ENCODE measurements at places on chromosomes 3 and 15. TPM values are rescaled to one million over a fixed set of nuclear protein-coding genes. Genes with fewer than 3 reads are reported as not detected.

GRCh38 chr3:4934050-4934449, 45.2 kb upstream of the BHLHE40 start:
- no peak for DNase-seq

GRCh38 chr15:73921254-73921925, 4.9 kb upstream of the LOXL1 start:
- no peak for DNase-seq

- no peak for DNase-seq
Measured at GRCh38 chr3:115898656-115899410, 275.5 kb downstream of the GAP43 start.

GRCh38 chr3:174931473-174932353, 72.6 kb downstream of the NAALADL2 start:
- DNase-seq: no peak

DNA sequence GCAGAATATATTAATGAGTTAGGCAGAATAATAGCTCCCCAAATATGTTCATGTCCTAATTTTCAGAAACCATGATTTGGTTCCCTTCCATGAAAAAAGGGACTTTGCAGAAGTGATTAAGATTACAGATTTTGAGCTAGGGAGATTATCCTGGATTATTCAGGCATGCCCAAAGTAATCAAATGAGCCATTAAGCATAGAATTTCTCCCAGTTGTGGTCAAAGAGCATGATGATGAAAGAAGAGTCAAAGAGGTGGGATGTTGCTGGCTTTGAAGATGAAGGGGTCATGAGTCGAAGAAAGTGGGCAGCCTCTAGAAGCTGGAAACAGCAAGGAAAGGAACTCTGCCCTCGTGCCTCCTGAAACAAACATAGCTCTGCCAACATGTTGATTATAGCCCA, 254.2 kb upstream of the CDIN1 start:
- no peak for DNase-seq

GRCh38 chr3:170204509-170204908, 17.7 kb upstream of the PRKCI start:
- no peak for DNase-seq

DNA sequence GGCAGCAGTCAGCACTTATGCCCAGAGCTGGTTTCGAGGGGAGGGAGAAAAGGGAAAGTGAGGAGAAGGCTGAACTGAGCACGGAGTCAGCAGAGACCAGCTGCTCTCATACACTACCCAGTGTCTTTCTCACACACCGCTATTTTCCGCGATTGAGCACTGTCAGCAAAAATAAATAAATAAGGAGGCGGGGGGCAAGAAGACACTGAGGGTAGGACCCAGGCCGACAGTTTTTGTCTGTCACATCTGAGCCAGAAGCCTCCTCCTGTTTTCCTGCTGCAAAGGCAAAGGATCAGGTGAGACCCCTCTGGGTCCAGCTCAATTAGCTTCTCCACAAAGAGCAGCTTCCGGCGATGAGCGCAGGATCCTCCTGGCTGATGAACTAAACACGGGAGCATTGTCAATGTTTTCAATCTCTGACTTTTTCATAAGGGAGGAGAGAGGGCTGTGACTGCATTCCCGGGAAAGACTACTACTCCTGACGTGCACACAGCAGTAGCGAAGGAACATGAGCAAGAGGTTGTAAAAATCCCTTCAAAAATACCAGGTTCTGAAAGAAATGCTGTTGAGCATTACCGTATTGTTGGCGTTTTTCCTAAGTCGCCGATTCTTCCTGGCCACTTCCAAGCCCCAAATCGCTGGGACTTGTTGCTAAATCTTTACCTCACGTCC, 1.3 kb downstream of the FRMD5 start:
- DNase-seq: no peak

- no peak for DNase-seq
Measured at GRCh38 chr3:45002139-45002660, 23.9 kb upstream of the CLEC3B start.

- DNase-seq: no peak
Measured at GRCh38 chr3:35929158-35929557, 289.8 kb downstream of the ARPP21 start.

DNA sequence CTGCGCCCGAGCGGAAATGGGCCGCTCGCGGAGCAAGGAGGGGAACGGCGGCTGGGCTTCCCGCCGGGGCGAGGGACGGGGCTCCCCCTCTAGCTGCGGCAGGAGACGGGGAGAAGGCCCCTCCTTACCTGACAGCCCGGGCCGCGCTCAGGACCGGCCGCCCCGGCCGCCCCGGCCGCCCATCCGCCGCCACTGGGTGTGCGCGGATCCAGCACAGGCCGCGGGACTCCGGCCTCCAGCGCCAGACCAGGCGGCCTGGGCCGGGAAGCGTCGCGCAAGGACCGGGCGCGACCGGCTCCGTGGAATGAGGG, 296 bp downstream of the TPRA1 start:
- no peak for DNase-seq

- no peak for DNase-seq
Measured at GRCh38 chr3:53830944-53831343, 15.3 kb downstream of the CHDH start.

GRCh38 chr3:41450416-41451231, 251.3 kb downstream of the CTNNB1 start:
- DNase-seq: no peak

DNA sequence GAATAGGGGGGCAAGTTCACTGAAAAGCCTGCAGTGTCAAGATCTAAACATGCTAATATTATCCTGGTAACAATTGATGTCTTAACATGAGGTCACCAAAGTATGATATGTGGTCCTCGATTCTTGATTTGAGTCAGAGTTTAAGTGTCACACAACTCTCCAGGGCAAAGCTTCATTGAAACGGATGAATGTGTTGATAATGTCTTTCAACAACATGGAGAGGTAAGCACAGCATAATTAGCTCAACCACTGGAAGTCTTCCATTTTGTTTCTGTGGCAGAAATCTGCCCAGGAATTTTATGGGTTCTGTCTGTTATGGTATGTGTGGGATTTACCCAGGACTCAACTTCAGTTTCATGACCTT, 591.5 kb downstream of the ZNF385D start:
- DNase-seq: no peak

DNA sequence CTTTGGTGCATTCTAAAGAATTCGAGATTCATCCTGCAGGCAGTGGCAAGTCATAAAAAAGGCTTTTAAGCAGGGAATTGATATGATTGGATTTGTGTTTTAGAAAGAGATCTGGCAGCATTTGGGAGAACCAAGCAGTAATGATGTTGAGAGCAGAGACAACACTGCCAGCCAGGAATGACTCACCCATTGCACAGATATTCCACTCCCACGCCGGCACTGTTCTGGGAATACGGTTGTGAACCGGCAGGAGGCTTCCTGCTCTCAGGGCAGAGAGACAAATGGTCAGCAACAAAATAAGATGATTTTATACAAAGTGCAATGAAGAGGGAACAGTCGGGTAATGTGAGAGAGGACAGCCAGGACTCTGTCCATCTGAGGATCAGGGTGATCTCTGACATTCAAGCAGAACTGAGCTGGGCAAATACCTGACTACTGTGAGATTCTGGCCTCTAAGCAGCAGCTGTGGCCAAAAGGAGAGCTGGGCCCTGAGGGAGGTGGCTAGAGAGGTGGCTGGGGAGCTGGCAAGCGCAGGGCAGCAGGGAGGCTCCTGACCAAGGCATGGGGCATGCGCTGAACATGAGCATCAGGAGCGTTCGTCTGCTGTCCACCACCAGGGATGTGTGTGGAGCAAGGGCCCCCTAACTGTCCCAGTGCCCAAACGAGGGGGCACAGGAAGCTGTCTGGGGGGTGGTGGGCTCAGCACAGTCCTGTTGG, 56.1 kb upstream of the PLXNA1 start:
- peak; percentile 90 for DNase-seq

DNA sequence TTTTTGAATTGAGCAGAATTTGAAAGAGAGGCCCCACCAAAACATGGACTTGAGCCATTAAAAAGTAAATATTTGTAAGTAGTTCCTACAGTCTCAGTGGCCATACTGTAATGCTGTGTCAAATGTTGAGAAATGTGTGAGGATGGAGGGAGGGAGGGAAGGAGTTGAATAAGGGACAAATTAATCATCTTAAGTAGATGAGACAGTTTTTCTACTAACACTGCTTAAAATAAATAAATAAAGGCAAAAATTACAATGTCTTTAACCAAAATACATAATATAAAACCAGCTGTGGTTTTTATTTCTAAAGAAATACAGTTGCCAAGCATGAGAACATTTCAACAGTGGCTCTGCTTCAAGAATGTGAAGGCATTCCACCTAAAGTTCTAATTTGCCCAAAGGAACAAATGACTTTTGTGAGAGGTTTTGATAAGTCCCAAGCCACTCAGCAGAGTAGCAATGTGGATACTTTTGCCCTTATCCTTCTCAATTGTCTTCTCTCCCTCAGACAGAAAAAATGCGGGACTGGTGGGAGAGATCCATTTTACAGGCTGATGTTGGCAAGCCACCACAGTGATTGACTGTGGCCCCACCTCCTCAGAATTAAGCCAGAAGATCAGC, 427.0 kb upstream of the RARB start:
- no peak for DNase-seq

GRCh38 chr15:25850154-25851111, 12.7 kb downstream of the ATP10A start:
- DNase-seq: peak; percentile 88

- no peak for DNase-seq
Measured at GRCh38 chr15:41494922-41495735, 1.5 kb downstream of the ITPKA start.

GRCh38 chr3:137988982-137989381, 21.0 kb upstream of the CLDN18 start:
- no peak for DNase-seq

DNA sequence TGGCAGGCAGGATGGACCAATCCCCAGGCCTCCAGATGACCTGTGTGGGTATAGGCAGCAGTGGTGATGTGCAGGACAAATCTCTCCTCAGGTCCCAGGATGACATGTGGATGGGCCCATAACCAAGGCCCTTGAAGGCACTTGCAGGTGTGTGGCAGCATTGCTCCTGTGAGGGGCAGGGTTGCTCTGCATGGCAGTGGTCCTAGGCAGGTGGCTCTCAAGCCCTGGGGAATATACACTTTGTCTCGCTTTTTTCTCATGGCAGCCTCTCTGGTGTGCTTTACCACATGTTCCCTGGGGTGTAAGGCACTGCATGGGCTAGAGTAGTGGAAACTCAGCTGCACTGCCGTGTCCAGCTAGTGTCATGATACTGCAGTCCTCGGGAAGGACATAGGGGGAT, 503.6 kb downstream of the UNC13C start:
- no peak for DNase-seq

GRCh38 chr15:101522091-101522490, 32.6 kb upstream of the PCSK6 start:
- no peak for DNase-seq

The GOLGA8N gene
- 6.0 TPM for total RNA-seq

The ANKRD63 gene
- total RNA-seq: 1.3 TPM

The PDIA5 gene
- 8.0 TPM for total RNA-seq

The AP4E1 gene
- 7.0 TPM for total RNA-seq

The ATOSA gene
- total RNA-seq: 21.6 TPM

The SSUH2 gene
- 0.59 TPM for total RNA-seq

The TTLL13 gene
- total RNA-seq: not detected

The DGKG gene
- 27.4 TPM for total RNA-seq

The OXTR gene
- 0.47 TPM for total RNA-seq

The PP2D1 gene
- total RNA-seq: not detected

The IQCF5 gene
- not detected for total RNA-seq

The CCR9 gene
- total RNA-seq: not detected

Measured in right atrium auricular region (tissue), 2 donors.